ENCODE measurements at places on chromosomes 11 and 22.

- peak; percentile 21 for DNase-seq
Measured at GRCh38 chr11:59801981-59802638, 8.5 kb downstream of the MRPL16 start.

DNA sequence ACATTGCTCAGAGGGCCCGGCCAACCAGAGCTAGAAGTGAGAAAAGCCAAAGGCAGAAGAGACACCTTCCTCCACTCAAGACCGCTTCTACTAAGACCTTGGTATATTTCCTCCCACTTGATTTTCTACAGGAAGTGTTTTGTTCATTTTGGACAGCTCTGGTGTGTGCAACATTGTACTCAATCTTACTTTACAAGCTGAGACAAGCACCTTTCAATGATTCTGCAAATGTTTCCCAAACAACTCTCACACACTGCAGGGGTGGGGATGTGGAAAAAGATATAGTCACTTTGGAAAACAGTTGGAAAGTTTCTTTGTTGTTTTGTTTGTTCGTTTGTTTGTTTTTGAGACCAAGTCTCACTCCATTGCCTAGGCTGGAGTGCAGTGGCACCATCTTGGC, 15.7 kb downstream of the MYO18B start:
- DNase-seq = no peak

- no peak for DNase-seq
Measured at GRCh38 chr11:128206461-128206860, 380.9 kb downstream of the ETS1 start.

GRCh38 chr11:115363921-115364320, 140.3 kb downstream of the CADM1 start:
- no peak for DNase-seq

DNA sequence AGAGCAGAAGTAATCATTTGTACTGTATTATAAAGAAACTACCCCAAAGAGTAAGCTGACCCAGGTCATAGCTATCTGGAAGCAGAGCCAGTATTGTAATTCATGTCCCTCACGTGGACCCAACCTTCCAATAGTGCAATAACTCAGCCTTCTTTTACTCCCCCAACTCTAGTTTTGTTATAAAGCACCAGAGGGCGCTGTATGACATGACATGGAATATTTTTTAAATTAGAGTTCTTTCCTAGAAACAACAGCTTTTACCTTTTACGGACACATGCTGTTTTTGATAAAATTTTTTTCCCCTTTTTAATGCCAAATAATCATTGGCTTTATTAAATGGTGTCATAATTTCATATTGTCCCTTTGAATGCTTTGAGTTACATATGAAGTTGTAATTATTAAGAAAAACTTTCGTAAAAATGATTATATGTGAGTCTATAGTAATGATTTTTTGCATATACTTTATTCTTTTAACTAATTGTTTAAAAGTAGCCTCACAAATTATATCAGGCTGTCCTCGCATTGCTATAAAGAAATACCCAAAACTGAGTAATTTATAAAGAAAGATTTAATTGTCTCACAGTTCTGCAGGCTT, 76.9 kb downstream of the DKK3 start:
- DNase-seq = no peak

DNA sequence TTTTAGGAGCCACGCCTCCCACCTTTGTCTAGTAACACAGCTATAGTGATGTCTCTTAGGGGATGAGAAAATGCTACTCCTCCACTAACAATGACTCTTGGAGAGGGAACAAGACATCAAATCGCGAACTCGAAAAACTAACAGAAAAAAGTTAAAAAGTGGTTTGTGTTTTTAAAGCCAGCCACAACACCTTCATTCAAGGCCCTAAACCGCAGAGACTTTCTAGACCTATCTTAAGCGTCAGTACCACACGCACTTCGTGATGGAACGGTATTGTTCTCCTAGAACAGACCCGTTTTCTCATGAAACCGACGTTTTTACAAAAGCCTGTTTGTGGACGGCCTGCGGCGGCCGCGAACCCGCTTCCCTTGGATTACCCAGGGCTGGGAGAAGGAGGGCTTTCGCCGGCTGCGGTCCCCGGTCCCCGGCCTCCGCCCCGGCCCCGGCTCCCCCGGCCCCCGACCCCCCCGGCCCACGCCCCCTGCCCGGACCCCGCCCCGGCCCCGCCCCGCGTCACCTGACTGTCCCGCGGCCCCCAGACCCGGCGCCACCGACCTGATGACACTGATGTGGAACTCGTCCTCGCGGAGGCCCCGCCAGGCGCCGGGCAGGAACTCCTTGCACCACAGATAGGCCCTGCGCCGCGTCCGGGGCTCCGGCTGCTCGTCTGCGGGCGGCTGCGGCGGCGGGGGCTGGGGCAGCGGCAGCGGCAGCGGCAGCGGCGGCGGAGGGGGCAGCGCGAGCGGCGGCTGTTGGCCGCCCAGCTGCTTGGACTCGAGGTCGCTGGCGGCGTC, 718 bp downstream of the CHKA start:
- DNase-seq = peak; percentile 37

GRCh38 chr11:130054966-130055365, 14.7 kb upstream of the APLP2 start:
- DNase-seq = no peak

DNA sequence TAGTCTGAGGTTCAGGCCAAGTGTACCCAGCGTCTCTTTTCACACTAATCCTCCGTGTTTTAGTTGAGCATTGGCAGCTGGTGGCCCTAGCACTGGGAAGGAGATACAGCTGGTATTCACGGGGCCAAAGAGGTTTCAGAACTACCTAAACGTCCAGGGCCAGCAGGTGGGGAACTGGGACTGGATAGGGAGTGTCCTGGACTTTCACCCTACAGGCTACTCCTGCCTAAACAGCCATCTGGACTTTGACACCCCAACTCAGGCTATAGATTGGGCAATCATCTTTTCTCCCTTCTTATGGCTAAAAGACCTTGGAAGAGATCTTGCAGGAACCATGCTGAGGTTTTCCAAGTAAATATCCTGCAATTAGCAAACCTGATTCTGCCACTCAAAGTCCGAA, 2.8 kb downstream of the SPON1 start:
- no peak for DNase-seq

DNA sequence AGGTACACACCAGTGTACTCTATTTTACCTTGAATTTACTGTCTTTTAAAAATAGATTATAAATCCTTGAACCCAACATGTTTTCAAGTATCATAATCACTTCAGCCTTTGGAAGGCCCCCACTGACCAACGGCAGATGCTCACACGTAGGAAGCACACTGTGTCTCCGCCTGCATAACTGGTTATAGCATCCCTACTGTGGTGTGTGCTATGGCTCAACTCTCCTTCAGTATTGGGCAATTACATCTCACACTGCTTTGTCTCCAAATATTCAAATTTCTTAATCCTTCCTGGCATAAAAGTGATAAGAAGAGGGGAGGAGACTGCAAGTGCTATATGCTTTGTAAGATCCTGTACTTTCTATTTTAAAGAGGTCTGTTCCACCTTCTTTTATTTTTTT, 165.7 kb downstream of the CADM1 start:
- DNase-seq = no peak

DNA sequence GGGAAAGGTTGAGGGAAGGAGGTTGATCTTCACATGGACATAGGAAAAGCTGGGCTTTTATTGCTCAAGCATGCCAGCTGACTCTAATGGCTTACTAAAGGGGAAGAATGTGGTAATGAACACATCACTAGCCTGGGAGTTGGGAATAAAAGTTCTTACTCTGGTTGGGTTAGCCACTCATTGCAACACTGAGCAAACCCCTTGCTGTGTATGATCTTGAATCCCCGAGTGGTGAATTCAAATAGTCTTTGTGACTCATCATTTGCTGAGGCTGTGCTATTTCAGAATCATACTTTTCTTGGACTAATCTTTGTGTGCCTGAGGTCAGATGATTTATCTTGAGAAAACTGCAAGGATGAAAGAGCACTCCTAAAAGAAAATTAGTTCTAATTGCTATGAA, 304.1 kb upstream of the ANO5 start:
- no peak for DNase-seq

GRCh38 chr11:93524173-93524536, 19.0 kb downstream of the SMCO4 start:
- no peak for DNase-seq

DNA sequence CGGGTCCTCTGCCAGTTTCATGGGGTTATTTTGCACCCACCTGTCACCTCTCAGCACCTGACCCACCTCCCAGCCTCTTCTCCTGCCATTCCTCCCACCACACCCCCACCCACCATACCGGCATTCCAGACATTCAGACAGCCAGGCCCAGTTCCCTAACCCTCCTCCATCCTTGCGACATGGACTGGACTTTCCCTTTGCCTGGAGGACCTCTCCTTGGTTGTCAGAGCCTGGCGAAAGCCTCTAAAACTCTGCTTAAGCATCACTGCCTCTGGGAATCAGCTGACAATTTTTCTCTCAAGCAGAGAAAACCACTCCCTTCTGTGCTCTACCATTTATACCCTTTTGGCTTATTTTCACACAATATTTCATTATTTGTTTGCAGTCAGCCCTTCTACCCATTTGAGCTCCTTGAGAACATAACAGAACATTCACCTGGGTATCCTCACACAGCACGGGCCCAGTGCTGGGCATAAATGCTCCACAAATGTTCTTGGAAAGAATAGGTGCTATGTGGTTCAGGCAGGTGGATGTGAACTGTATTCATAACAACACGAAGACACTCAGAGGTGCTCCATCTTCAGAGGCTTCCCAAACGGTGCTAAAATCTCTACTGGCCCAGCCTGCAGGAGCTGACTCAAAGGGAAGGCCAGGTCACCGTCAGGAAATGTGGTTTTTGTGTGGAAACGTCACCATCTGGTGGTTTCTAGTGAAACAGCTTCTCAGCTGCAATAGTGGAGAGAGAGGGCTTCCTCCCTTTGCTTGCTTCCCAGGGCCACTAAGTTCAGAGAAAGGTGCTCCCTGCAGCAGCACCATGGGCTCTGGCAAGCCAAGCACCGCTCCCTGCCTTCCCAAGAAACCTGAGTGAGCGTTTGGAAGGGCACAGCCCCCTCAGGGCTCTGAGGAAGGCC, 10.4 kb downstream of the SPATA19 start:
- peak; percentile 40 for DNase-seq

DNA sequence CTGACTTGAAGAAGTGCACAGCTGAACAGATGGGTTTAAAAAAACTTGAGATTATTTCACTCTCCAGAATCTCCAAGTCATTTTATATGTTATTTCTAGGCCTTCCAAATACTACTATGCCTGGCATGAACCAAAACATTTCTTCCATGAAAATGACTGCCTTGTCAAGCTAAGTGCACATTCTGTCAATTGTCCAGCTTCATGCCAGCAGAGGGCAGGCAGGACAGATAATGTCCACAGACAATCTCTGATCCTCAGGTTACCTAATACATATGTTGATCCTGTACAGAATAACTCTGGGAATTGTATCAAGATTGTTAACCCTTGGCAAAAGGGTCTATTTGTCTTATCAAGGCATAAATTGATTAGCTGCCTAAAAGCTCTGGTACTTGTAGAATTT, 229.5 kb downstream of the AASDHPPT start:
- DNase-seq = no peak

DNA sequence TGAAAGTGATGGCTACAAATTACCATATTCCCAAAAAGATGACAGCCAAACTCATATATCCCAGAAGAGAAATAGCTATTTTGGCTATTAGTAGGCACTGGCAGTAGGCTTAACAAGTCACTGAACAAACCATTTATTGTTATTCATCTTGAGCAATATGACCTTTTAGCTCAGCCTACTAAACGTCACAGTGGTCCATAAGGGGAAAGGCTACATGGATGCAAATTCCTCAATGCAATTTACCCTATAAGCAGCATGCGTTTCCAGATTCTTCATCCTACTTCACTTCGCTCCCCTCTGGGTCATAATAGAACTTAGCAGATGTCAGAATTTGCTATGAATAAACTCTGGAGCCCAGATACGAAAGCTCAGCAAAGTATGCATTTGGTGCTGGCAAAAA, 114.0 kb downstream of the SIK3 start:
- no peak for DNase-seq

DNA sequence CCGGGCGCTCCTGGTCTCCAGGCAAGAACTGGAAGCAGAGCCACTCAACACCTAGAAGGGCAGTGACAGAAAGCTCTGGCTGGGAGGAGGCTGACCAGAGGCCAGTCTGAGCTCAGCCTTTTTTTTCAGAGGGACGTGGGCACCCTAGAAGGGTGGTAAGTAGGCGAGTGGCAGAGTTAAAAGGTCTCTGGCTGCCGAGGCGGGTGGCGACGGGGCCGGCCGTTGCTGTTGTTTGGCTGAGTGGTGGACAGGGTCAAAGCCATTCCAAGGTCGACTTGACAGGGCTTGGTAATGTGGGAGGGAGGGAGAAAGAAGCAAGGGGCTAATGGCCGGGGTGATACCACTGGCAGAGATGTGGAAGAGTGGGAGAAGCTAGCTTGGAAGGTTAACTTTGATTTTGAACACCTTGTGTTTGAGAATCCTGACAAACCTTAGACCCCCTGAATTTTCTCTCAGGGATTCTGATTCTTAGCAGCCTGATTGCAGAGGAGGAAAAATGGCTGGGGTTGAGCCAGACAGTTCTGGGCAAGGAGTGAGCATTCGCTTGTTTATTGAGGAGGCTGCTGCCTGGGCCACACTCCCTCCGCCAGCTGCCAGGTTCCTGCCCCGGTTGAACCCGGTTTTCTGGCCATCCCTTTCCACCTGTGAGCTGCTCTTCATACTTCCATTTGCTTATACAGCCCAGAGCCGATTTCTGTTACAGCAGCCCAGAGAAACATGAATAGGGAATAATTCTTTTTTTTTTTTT, 868 bp upstream of the SYCE3 start:
- DNase-seq = no peak

DNA sequence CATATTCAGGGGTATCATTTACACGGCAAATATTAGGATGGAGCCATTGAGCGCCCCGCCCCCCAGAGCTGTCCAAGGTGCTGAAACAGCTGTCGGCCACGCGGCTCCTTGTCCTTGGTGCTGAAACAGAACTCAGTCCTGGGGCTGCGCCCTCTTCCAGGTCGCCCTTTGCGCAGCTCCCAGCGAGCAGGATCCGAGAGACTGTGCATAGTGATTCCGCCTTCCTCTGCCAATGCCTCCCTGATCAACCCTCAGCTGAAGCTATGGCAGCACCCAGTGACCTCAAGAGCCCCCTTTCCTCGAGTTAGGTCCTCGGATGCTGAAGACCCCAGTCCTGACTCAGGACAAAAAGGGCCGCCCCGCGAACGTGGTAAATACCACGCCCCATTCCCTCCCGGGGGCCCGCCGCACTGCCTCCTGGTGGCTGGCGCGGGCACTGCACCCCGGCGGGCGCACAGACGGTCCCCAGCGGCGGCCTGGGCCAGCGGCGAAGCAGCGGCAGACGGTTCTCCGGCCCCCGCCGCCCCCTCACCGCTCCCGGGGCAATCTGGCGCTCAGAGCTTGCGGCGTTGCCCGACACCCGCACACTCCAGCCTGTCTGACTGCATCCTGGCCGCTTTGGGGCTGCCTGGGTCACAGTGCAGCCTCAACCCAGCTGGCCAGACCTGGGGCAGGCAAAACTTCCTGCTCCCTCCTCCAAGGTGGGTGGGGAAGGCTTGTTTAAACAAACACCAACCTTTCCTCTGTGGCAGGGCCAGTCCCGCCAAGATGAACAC, 13.4 kb downstream of the SYT7 start:
- DNase-seq = no peak

GRCh38 chr22:46065691-46066454, 84.5 kb upstream of the PPARA start:
- DNase-seq = no peak
